ENCODE measurements at places on chromosomes 7 and 10. TPM values are rescaled to one million over a fixed set of nuclear protein-coding genes. Genes with fewer than 3 reads are reported as not detected.

- DNase-seq: no peak
Observed at GRCh38 chr7:2042650-2043049, 190.1 kb downstream of the MAD1L1 start.

DNA sequence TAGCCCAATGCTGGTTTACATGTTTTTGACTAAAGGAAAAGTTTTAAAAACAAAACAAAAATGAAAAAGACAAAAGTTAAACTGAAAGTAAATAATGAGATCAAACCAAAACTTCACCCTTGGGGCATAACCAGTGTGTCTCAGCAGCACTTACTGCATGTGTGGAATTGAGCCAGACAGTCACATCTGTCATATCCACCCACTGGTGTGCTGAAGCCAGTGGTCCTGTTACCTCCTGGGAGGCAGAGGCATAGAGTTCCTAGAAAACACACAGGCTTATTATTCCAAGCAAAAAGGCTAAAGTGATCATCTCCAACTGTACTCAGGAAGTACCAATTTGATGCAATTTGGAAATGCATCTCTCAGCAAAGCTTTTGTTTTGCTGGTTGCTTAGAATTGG lies 40.4 kb downstream of the ASAH2 start:
- no peak for DNase-seq

DNA sequence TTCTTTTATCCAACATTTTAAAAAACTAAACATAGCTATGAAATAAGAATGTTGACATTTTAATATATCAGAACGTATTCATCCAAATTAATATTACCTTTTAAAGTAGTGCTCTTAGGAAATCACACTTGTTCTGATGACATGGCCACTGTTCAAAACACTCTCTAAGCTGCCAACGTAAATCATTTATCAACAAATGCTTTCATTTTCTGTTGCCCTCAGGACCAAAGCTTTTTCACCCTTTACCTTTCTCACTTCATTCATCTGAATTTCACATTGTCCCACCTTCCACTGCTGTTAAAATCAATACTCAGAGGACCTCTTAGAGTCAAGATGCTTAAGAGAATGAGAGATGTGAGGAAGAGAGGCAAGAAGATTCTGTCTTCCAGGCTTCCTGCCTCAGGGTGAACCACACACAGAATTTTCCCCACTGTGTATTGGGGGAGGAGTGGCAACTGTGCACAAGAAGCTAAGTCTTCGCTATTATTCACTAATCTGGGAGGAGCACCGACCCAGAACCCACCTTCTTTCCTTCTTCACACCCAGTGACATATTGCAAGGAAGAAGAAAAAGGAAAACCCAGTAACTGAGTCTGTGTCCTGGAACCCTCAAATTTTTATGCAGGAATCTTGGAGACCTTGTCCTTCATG lies 21.0 kb downstream of the HIBADH start:
- DNase-seq: no peak

GRCh38 chr7:107692501-107692900 lies 31.9 kb downstream of the SLC26A4 start:
- no peak for DNase-seq

GRCh38 chr7:134710854-134711624 lies 64.4 kb downstream of the BPGM start:
- no peak for DNase-seq

- DNase-seq: no peak
Observed at GRCh38 chr7:88431882-88432281, 125.2 kb upstream of the STEAP4 start.

DNA sequence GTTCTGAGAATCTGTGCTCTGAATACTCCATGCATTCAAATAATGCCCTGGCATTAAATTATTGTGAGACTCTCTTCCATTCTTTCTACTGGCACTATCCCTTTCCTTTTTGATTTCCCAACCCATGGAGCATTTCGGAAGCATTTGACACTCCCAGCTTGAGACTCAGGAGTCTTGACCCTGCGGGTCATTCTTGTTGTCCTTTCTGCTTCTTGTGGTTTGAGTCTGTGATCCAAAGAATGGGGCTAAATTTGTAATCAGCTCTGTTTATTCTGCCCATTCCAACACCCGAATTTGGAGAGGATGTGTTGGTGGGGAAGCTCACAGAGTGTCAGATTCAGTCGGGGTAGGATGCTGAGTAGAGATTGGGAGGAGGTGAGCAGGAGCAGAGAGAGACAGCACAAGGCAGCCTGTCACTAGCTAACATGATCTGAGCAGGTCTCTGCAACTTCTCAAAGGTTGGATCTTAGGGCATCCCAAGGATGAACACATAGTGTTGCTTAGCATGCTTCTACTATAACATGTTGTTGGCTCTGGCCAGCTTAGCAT lies 80.4 kb upstream of the BMPER start:
- DNase-seq: no peak

DNA sequence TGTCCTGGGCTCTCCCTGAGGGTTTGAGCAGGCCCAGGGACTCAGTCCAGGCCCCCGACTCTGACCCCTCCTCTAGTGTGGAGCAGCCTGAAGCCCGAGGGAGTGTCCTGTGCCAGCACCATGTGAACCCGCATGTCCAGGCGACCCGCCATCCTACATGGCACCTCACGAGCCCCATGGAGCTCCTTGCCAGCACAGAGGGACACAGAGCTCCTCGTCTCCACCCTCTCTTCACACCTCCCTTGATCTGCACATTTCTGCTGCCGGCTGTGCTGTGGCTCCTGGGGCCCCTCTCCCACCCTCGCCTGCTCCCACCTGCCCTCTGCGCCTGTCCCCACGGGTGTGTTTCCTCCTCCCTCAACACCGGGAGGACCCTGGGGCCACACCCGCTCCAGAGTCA lies 103.5 kb downstream of the ADARB2 start:
- DNase-seq: no peak

GRCh38 chr7:151104411-151105235 lies 18.3 kb downstream of the AGAP3 start:
- no peak for DNase-seq

DNA sequence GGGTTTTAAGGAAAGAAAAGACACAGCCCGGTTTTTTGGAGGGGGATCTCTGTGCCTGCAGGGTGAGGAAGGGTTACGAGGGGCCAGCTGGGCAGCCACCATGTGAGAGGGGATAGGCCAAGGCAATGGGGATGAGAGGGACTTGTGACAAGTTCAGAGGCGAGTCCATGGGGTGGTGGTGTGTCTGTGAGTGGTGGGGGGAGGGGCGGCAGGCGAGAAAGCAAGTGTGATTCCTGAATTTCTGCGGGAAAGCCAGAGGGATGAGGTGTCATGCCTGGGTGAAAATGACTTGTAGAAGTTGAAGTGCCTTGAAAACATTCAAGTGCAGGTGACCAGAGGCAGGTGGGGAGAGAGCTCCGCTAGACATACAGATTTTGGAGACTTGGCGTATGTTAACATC lies 61.0 kb upstream of the RNF32 start:
- no peak for DNase-seq

DNA sequence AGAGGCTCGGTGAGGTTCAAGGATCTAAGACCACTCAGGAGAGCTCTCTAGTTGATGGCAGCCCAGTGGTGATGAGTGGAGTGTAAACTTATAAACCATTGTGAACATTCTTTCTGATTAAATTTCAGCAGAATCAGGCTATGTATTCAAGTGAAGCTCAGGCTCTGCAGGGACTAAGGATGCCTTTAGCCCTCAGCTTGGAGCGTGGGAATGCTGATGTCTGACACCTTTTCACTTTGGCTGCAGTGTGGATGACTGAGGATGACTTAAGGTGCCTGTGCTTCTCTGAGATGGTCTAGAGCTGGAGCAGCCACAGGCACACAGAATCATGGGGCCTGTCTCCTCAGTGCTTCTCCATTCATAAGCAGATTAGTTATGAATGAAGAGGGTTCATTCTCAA lies 150.4 kb downstream of the SORCS3 start:
- no peak for DNase-seq

GRCh38 chr10:8460626-8461025 lies 406.1 kb downstream of the GATA3 start:
- DNase-seq: no peak

DNA sequence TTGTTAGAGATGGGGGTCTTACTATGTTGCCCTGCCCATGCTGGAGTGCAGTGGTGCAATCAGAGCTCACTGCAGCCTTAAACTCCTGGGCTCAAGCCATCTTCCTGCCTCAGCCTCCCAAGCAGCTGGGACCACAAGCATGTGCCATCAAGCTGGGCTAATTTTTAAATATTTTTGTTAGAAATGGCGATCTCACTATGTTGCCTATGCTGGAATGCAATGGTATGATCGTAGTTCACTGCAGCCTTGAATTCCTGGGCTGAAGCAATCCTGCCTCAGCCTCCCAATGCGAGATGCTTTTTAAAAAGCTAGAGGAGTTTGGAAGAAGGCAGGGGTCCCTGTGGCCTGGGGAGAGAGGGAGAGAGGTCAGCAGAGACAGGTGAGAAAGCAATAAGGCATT lies 600.1 kb upstream of the AUTS2 start:
- no peak for DNase-seq

DNA sequence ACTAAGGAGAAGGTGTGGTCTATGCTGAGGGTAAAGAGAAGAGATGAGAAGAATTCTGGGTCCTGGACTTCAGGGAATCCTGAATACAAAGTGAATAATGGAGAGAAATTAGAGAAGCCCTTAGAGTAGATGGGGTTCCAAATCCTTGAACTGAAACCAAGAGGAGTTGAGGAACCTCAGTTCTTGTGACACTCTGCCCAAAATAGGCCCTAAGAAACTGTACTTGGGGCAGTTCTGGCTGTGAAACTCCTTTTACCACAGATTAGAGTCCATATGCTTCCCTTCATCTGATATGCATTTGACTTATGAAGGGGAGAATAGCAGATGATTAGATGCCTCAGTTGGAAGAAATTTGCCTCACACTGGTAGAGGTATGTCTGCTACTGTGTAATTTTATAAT lies 19.0 kb downstream of the TES start:
- DNase-seq: no peak

DNA sequence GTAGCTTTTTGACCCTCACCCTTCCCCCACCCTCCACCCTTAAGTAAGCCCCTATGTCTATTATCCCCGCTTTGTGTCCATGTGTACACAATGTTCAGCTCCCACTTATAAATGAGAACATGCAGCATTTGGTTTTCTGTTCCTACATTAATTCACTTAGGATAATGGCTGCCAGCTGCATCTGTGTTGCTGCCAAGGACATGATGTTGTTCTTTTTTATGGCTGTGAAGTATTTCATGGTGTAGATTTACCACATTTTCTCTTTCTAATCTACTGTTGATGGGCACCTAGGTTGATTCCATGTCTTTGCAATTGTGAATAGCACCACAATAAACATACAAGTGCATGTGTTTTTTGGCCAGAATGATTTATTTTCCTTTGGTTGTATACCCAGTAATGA lies 232.2 kb downstream of the CACNA2D1 start:
- no peak for DNase-seq

GRCh38 chr7:42152329-42153205 lies 84.4 kb downstream of the GLI3 start:
- no peak for DNase-seq

DNA sequence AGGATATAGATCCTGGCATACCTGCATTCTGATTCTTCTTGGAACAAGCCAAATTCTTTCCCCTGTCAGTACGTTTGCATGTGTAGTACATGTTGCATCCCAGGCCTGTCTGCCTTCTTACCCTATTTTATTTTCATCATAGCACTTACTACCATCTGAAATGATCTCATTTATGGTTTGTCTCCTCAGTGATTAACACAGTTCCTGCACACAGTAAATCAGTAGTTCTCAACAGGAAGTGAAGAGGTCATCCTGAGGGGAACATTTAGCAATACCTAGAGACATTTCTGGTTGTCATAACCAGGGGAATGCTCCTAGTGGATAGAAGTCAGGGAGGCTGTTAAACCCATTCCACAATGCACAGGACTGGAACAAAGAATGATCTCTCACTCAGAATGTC lies 38.2 kb upstream of the SLC26A4 start:
- DNase-seq: peak; percentile 20

GRCh38 chr10:20976891-20977290 lies 79.8 kb upstream of the NEBL start:
- DNase-seq: no peak

DNA sequence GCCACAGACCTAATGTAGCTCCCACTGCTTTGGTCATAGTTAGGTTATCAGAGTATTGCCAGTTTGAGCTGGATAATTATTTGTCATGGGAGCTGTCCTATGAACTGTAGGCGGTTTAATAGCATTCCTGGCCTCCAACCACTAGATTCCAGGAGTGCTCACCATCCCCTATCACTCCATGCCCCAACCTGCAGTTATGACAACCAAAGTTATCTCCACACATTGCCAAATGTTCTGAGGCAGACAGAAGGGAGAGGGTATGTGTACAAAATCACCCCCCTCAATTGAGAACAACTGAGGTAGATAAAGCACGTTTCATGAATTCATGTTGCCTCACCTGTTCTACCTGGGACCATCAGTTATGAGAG lies 119.0 kb upstream of the CACUL1 start:
- DNase-seq: no peak

- DNase-seq: no peak
Observed at GRCh38 chr7:114070246-114070645, 151.4 kb upstream of the PPP1R3A start.

DNA sequence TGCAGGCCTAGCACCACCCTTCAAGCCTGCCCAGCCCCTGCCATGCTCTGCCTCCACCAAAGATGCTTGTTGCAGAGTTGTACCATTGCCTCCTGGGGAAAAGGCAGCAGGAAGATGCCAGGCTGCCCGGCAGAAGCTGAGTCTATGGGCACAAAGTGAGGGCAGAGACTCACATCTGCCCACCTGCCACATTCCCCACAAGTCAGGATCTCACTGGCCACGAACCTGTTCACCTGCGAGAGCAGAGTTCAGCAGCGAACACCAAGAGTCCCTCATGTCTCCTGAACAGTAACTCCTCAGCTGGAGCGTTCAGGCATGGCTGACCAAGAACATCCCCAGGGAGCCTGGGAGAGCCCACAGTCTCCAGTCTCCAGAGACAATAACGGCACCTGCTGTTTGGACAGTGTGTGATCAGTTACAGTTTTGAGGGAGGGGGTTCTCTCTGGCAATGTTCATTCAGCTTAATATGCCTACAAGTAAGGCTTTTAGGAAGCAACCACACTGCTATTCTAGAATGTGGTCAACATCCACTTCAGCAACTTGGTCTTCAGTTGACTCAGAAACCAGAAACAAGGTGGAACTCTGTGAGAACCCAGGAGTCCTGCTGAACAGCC lies 78.5 kb downstream of the GRID1 start:
- DNase-seq: no peak

Gene H2BK1
- not detected for polyA plus RNA-seq

Gene CRYGN
- polyA plus RNA-seq: not detected

Gene UTF1
- not detected for polyA plus RNA-seq

Gene SLC26A3
- not detected for polyA plus RNA-seq

Gene TMEM130
- polyA plus RNA-seq: 11.3 TPM

Gene LMBR1
- polyA plus RNA-seq: 20.8 TPM

Gene CLRN3
- not detected for polyA plus RNA-seq

Gene MYPN
- polyA plus RNA-seq: 2.6 TPM

Gene DPYSL4
- polyA plus RNA-seq: 9.0 TPM

Gene TRIM74
- 0.09 TPM for polyA plus RNA-seq

Gene TACC2
- 19.4 TPM for polyA plus RNA-seq

Gene NKX1-2
- not detected for polyA plus RNA-seq
